A673 (cell line): ENCODE measurements at places on chromosomes 13 and 19.

- DNase-seq, result no peak
Measured at GRCh38 chr19:33260628-33261418, 35.2 kb upstream of the SLC7A10 start.

DNA sequence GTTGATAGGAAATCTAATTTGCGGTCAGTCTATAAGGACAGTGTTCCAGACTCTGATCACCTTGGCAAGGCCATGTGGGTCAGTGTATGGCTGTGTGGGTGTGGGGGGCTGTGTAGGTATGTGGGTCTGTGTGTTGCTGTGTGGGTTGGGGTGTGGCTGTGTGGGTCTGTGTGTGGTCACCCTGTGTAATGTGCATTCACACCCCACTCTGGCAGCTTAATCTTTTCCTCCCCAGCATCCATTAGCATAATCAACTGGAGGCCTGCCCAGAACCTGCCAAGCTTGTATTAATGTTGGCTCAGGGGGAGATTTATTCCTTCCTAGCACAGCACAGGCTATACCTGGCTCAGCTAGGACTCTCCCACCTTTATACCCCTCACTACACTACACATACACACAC is 203.2 kb downstream of the TUBA3C start:
- DNase-seq, result peak; percentile 84

GRCh38 chr13:33183431-33184111 is 102.0 kb downstream of the STARD13 start:
- DNase-seq, result no peak

- DNase-seq, result no peak
Measured at GRCh38 chr19:44723299-44723951, 24.5 kb downstream of the CEACAM16 start.
